ENCODE measurements at places on chromosomes 1 and 21.

- DNase-seq: no peak
These were observed 21.7 kb upstream of the KIFAP3 start for GRCh38 chr1:170095976-170096748.

GRCh38 chr1:173997791-173998190 is 24.4 kb downstream of the RC3H1 start:
- DNase-seq: no peak

- DNase-seq: no peak
These were observed 159.8 kb upstream of the KCNJ6 start for GRCh38 chr21:38075833-38076587.

DNA sequence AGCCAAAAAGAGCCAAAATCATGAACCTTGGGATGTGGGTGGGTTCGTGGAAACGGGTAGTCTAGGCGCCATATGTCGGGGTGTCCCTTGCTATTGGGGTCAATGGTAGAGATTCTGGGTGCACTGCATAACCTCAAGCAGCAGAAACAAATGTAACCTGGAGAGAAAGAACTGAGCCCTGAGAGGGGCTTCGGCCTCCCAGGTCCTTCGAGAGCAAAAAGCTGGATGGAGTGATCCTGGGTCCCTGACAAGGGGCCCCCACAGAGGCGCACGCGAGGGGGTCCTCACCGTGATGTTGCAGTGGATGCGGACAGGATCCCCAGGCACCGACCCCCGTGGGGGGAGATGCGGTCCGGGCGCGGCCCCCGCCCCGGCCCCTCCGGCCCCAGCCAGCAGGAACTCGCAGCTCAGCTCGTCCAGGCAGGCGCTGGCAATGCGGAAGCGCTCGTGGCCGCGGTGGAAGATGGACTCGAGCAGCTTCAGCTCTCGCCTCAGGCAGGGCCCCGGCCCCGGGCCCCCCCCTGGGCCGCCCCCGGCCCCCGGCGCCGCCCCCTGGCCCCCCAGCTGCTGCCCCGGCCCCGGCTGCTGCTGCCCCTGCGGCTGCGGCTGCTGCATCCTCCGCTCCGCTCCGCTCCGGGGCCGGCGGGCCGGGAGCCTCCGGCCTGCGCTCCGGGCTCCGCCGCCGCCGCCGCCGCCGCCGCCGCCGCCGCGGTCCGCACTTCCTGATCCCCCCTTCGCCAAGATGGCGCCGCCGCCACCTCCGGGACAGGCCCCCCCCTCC is at the start of gene UBE2Q1:
Gene UBE2Q1, minus strand, starts transcription at position 724 of the 781 bp plus-strand sequence. Its CDS starts 109 bp downstream, at position 615.
- DNase-seq: peak; percentile 22

- no peak for DNase-seq
These were observed 53.4 kb downstream of the GADD45A start for GRCh38 chr1:67738401-67738800.

DNA sequence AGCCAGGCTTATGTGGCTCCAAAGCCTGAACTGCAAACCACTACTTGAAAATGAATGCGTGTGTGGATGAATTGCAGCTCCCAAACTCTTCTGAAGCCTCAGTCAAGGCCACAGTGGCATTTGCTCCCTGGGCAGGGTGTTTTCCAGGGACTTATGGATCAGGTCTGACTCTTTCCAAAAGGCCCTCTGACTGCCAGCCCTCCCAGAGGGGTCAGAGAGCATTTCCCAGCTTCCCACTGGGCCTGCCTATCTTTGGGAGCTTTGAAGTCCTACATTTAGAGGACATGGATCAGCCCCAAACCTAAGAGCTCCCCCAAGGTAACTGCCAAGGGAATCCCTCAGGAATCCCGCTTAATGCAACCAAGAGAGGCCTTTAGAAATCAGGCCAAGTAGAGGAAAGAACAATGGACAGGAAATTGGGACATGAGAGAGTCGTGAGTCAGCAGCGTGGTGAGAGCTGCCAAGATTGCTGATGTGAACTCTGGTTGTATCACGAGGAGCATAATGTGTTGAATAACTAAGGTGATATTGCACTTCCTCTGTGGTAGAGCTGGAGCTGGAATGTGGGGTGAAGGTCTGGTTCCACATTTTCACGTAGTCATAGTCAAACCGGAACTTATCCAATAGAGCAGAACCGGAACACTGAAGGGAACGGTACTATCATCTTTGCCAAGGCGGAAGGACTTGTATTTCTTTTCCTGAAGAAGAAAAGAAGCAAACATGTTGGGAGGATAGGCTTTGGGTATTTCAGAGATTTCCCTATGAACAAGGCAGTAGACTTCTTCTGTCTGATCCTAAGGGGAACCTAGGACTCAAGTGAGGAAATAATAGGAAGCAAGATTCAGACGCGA is 99.4 kb upstream of the JUN start:
- DNase-seq: no peak

DNA sequence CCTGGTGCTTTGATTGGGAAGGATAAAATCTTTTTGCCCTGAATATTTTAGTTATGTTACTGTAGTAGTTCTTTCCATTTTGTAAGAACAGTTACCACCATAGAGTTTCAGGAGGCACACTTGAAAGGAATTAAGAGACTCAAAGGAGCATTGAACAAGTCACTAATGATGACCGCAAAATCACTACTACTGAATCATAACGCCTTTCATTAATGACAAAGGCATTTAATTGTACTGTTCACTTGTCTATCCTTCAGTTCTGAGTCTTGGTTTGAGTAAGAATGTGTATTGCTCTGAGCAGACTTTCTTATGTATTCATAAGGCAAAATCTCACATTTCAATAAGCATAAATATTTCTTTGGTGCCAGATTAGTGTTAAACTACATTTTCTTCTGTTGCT is 24.9 kb downstream of the LHX9 start:
- peak; percentile 26 for DNase-seq

GRCh38 chr1:75067975-75068374 is 66.2 kb upstream of the LHX8 start:
- no peak for DNase-seq

GRCh38 chr1:240511789-240512188 is 100.2 kb downstream of the GREM2 start:
- no peak for DNase-seq
